Stimulated activated CD8-positive, alpha-beta memory T cell treated with anti-CD3 and anti-CD28 coated beads, Interleukin-4, amount 100 ng/mL, for 1 hour (primary cell): ENCODE measurements at places on chromosomes 16 and 17.

DNA sequence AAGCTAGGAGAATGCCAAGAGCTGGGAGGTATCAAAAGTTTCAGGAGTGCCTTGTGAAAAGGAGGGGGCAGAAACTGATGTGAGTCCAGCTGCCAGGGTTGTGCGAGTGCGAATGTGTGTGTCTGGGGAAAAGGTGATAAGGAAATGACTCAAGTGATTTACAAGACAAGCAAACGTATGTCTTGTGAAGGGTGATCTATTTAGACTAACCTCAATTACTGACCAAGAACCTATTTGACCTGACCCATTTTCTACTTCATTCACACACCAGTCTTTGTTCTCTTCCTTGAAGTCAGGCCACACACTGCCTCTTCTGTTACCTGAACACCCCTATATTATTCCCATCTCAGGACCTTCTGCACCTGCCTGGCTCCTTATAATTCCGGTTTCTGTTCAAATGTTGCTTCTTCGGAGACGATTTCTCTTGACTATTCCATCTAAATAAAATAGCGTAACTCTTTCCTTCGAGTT, 1.0 kb downstream of the GDE1 start:
- no peak for DNase-seq

GRCh38 chr16:10892782-10893318, 15.8 kb downstream of the CIITA start:
- no peak for DNase-seq

- no peak for DNase-seq
Observed at GRCh38 chr17:7383742-7384488, 3.0 kb downstream of the TNK1 start.

- DNase-seq = no peak
Observed at GRCh38 chr17:6471531-6472465, 27.5 kb downstream of the PIMREG start.

DNA sequence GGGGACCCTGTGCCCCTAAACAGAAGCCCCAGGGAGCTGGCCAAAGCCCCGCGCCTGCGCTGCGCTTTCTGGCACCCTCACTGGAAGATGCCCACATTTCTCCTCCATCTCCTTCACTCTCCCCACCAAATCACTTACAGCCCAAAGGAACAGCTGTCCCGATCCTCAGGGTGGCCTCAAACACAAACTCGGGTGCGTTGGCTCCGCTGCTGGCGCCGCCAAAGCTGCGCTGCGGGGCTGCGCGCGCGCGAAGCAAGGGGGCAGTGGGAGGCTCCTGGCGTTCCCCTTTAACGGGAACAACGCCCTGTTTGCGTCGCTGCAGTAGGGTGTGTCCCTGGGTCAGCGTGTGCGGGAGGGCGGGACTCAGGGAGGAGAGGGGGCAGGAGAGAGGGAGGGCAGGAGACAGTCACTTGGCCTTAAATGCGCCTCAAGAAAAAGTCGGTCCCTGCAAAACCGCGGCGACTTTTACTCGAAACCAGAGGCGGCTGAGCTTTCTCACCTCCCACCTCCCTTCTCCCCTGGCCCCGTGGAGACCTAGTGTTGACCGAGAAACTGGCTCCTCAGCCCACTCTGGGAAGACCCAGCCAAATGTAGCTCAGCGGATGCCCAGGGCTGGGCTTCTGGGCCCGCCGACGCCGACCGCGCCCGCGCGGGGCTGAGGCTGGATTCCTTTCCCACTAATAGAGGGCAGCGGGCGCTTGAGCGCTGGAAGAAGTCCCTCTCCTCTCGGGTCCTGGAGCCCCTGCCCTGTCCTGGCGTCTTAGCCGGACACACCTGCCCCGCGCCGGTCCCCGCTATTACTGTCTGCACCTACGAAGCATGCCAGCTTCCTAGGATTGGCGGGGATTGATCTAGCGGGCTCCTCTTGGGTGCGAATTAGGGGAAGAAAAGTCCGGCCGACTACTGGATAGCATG, 2.6 kb downstream of the PMP22 start:
- no peak for DNase-seq

DNA sequence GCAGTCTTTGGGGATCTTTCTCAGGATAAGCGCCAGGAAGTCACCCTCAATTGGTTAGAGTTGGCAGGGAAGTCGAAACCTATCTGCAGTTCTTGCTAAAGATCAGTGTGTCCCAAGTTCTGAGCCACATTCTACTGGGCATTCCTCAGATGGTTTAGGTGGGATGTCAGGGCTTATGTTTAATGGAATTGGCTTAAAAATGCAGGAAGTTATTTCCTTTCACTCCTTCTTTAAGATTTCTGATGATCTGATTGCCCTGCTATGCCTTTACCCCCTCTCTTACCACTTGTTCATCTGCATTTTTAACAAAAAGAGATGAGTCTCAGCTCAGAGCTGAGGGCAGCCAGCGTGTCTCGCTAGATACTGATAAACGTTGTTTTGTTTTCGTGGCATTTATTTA, 30.8 kb downstream of the FOXL1 start:
- no peak for DNase-seq

DNA sequence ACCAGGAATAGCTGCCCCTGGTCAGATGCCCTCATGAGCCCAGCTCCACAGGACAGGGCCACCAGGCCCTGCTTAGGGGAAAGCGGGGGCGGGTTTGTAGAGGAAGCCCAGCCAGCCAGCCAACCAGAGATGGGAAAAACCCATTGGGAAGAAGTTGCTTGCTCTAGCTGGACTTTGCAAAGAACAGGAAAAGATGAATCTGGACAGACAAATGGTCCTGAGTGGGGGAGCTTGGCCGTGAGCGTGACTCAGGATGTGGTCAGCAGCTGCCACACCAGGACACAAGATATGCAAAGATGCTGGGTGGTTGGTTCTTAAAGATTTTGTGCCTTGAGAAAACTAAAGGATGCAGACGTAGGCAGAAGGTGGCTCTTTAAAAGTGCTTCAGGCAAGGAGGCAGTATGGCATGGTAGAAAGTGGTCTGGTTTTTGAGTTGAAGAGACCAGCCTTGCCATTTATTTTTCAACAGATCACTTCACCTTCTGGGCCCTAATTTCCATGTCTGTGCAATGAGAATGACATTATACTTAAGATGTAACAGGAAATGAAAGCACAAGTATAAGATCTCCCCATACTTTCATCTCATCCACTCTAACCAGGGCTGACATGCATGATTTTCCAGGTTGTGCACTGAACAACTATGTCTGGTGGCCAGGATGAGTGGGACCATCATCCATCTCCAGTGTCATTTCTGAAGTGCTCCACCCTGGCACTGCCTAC, 27.8 kb upstream of the HEATR6 start:
- no peak for DNase-seq

DNA sequence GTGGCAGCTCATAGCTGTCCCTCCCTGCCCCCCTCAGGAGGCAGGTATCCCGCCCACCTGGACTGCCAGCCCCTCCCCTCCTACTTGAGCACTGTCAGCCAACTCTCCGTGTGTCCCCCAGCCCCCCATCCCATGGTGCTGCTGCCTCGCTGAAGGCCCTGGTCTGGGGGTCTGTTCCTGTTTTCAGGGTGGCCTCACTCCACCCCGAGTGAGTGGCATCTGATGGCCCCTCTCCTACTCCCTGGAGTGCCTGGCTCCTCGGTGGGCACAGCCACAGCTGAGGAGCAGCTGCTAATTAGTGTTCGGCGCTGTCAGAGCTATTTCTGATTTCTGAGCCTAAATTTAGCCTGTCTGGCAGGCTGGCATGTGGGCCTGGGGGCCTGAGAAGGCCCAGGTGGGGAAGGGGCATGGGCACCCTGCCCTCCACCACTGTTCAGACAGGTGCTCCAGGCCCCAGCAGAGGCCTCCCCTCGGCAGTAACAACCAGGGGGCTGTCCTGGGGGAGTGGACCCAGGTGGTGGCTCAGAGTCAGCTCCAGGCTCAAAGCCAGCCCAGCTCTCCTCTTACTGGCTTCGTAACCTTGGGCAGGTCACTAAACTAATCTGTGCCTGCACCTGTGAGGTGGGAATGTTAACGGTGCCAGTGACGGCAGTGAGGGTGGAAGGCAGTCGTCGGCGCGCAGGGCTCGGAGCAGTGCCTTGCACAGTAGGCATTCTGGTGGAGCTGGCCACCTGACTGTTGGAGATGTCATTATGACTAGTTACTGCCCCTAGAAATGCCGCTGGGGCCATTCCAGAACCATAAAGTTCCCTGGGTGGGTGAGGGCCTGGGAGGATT, 6.5 kb downstream of the FMNL1 start:
- DNase-seq = no peak

- no peak for DNase-seq
Observed at GRCh38 chr16:4244254-4245076, 2.6 kb upstream of the SRL start.

GRCh38 chr16:2278272-2278608, 10.3 kb upstream of the RNPS1 start:
- DNase-seq = no peak

DNA sequence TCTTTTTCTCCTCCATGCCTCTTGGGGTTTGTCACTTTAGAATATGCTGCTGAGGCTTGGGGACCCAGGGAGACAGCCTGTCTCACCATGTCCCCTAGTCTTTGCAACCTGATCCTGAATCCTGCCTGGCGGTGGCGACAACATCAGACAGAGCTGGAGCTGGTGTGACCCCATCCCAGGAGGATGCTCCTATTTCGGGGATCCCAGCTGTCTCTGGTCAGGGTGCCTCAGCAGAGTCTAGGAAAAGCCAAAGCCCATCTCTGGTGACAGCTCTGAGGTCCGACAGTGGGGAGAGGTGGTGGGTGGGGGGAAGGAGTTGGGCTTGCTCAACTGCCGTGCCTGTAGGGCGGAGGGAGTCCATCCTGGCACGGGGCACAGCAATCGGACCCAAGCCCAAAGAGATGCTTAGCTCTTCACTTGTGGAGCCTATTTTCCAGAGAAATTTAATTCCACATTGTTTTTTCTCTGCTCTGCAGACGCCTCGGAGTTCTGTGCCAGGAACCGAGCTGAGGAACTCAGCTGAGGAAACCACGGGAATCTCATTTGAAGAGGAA, 10.3 kb upstream of the TNS4 start:
- no peak for DNase-seq

GRCh38 chr17:49779739-49780231, 8.7 kb upstream of the KAT7 start:
- DNase-seq = no peak

DNA sequence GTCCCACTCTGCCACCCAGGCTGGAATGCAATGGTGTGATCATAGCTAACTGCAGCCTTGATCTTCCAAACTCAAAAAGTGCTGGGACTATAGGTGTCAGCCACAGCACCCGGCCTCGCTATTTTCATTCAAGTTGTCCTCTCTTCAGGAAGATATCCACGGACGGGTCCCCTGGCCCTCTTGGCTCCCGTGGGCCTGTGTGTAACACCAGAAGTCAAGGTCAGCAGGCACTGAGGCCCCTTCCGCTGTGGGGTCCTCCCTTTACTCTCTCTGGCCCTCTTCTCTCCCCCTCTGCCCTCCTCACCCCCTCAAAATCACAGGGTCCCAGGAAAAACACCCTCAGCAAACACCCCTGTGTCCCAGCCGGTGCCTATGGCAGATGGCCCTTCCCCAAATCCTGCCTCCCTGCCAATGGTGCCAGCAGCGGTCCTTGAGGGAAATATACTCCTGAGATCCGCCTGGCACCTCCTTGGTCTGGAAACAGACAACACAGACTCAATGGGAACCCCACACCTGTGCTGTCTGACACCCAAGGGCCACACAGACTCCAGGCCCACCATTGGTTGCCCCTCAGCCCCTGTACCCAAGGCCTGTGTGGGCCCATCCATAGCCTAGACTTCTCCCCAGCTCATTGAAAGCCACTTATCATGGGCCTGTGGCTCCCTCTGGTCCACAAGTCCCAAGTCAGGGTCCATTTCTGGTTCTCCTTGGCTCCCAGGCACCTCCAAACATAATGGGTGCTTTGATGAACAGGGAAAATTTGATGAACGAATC, 221.5 kb downstream of the ZNF423 start:
- no peak for DNase-seq

DNA sequence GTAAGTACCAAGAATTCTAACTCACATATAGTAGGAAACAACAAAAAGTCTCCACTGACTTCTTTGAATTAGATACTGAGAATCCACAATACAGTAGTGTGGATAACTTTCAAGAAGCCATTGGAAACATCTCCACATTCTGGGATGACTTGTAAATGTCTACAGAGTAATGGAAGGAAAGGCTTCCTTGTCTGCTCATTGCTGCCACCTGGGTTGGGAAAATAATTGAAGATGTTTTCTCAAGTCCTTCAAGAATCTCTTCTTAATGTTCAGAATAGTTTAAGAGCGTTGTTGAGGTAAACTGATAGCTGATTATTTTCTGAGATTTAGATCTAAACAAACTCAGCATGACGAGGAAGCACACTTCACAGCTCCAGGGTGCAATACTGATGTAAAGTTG, 14.0 kb downstream of the CPSF4L start:
- no peak for DNase-seq

DNA sequence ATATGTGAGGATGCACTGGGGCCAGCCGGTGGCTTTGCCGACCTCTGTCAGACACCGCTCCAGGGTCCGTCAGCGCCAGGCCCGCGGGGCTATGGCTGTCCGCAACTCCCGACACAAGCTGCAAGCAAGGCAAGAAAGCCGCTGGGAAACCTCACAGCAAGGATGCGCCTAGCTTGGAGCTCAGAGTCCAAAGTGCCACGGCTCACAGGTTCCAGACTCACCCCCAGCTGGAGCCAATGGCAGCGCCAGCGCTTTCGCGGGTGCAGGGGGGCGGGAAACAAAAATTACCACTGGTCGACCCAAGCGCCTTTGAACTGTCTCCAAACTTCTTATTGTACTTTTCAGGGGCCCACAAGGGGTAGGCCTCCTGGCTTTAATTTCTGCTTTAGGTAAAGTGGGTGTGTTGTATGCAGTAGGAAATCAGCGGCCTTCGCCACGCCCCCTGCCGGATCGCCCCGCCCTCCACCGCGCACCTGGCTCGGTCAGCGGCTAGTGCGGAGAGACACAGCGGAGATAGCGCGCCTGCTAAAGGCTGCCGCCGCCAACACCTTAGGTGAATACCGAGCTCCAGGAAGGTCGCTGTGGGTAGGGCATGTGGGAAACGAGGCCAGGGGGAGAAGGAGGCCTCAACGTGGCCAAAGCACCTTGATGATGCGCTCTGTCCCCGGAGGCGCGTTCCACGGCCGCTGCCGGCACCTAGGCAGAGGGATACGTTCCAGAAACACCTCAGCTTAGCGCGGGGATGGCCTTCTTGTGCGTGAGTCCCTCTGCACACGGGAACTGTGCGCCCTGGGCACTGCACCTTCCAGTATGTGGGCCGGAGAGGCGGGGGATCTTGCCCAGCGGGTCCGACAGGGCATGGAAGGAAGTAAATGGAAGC, 61.0 kb upstream of the RBL2 start:
- DNase-seq = peak; percentile 43

DNA sequence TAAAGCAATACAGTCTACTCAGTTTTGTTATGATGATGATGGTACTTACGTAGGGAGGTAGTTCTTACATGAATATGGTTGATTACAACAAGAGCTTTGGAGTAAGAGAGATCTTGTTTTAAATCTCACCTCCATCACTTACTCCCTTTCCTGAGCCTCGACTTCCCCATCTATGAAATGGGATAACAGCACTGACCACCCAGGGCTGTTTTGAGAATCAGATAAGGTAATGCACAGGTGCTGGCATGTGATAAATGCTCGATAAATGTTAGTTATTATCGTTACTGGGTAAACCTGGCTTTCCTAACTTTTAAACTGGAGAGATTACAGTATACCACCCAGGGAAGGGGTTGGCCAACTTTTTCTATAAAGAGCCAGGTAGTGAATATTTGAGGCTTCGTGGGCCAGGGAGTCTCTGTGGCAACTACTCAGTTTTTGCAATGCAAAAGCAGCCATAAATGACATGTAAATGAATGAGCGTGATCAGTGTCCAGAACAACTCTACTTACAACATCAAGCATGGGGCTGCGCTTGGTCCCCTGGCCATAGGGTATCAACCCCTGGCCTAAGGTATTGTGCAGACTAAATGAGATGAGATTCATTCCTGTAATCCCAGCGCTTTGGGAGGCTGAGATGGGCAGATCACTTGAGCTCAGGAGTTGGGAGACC, 73.7 kb downstream of the BMERB1 start:
- no peak for DNase-seq
